ENCODE measurements at places on chromosomes 2 and 18.

DNA sequence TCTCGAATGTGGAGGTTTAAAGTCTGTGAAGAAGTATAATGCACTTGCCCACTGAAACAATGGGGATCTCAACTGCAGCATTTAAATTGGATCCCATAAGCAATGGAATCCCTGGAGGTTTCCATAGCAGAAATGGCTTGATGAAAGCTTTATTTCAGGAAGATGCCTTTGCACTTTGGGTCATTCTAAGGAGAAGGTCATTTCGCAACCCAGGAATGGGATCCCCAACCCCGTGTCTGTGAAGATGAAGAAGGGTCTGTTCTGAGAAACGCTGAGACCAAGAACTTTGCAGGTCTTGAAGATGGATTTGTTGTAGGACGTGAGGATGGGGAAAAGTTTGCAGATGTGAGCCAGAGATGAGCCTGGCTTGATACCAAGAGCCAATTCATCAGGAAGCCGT is 1.8 kb upstream of the KCNG3 start:
- DNase-seq: no peak

GRCh38 chr18:53790786-53791185 is 433.7 kb downstream of the MBD2 start:
- DNase-seq: no peak

GRCh38 chr2:207662203-207662602 is 37.0 kb upstream of the METTL21A start:
- DNase-seq: peak; percentile 28

GRCh38 chr2:23286758-23287704 is 97.9 kb upstream of the KLHL29 start:
- no peak for DNase-seq

- no peak for DNase-seq
Observed at GRCh38 chr18:75297731-75298130, 87.1 kb downstream of the TSHZ1 start.

GRCh38 chr2:217017456-217018252 is 157.8 kb upstream of the TNP1 start:
- DNase-seq: no peak

- DNase-seq: no peak
Observed at GRCh38 chr18:27185025-27185763, at the start of gene CHST9. Gene CHST9 (minus strand): TSS chr18:27185308. CDS start chr18:27142809, 42,499 bp downstream.

GRCh38 chr2:73983322-73984202 is 1.1 kb upstream of the TET3 start:
- peak; percentile 52 for DNase-seq

- DNase-seq: no peak
Observed at GRCh38 chr2:19352946-19353720, 5.3 kb downstream of the OSR1 start.

DNA sequence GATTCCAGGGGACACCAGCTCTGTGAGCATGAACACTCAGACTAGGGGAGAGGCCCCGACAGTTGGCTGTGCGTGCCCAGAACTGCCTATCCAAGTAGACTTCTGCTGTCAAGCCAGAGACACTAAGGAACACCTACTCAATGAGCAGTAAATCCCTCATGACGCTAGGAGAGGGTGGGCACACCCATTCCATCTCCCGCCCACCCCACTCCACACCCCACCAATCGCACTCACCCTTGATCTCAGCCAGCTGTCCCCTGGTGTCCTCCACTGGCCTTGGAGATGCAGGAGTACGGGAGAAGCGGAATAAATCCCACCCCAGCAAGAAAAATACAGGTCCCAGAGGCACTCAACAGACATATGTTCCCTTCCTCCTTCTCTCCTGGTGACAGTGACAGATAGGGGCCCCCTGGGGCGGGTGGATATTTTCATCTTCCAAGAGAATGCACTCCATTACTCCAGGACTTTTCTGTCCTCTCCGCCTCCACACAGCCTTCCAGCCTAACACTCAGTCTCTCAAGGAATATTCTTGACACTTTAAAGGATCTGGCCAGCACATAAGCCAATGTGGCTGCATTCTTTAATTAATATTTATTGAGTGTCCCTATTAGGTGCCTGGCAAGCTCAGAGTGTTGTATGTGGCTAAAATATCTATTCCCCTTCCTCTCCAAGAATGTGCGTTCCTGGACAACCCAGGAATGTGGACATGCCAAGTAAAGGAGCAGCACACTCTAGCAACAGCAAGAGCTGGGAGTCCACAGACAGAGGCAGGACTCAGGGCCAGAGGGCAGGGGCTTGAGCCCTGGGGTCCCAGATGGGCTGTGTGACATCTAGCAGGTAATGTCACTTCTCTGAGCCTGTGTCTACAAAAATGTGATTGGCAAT is 13.1 kb upstream of the SMAD7 start:
- DNase-seq: no peak

GRCh38 chr2:126389446-126389845 is 266.5 kb upstream of the GYPC start:
- DNase-seq: no peak

- DNase-seq: no peak
Observed at GRCh38 chr2:176763851-176764404, 448.7 kb upstream of the HNRNPA3 start.

DNA sequence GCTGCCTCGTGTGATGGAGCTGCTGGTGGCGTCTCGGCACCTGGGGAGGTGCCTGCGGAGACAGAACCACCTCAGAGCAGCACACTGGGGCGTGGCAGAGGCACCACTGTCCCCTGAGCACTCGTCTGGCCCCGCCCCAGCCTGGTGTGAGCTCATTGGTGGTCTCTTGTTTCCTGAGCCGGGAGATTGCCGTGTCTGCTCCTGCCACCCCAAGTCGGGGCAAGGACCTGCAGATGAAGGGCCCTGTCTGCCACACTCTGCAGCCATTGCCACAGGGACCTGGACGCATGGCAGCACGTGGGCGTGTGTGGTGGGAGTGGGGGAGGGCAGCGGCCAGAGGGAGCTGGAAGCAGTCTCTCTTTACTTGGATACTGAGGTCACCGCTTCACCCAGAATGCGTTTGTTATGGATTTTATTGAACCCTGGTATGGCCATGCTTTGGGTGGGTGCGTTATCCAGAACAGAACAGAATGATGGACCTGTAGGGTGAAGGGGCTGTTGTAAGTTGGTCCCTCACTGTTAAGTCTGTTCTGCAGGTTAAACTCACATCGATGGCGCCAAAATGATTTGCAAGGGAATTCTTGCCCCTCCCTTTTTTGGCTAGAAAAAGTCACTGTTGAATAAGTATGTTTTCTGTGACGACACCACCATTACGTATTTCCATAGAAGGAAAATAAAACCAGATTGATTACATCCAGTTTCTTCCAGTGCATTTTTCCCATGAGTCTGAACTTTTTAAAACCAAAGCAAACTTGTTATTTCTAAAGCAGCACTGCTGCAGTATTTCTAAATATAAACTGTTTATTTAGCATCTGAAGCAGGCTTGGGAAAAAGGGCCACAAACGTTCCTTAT is 92.0 kb downstream of the USP40 start:
- DNase-seq: no peak

- no peak for DNase-seq
Observed at GRCh38 chr18:1658908-1659566, 754.4 kb downstream of the ADCYAP1 start.

DNA sequence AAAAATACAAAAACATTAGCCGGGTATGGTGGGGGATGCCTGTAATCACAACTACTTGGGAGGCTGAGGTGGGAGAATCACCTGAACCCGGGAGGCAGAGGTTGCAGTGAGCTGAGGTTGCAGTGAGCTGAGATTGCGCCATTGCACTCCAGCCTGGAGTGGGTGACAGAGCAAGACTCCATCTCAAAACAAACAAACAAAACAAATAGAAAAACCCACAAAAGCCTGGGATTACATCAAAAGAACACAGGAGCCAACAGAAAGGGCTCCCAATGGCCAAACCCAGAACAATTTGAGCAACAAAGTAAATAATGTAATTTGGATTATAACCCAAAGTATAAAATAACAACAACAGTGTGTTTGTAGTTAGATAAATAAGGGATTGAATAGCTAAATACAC is 159.8 kb downstream of the UXS1 start:
- DNase-seq: no peak

- DNase-seq: no peak
Observed at GRCh38 chr2:54360055-54360792, 95.9 kb upstream of the SPTBN1 start.

DNA sequence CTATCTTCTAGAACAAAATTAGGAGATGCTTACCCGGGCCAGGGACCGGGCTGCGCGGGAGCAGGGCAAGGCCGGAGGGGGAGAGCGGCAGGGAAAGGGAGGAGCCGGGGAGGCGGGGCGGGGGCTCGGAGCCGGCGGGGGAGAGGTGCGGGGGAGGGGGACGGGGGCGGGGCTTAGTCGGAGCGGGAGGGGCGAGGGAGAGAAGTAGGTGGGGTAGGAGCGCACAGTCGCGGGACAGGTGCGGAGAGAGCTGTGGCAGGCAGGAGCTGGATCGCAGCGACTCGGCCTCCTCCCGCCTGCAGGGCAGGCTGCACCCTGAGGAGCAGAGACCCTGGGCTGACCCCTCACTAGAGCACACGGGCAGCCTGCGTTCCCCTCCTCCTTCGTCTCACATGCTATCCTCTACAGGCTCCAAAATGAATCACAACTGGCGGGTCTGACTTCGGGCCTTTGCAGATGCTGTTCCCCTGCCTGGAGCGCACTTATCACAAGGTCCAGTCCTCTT is 290.3 kb downstream of the CELF4 start:
- DNase-seq: no peak

DNA sequence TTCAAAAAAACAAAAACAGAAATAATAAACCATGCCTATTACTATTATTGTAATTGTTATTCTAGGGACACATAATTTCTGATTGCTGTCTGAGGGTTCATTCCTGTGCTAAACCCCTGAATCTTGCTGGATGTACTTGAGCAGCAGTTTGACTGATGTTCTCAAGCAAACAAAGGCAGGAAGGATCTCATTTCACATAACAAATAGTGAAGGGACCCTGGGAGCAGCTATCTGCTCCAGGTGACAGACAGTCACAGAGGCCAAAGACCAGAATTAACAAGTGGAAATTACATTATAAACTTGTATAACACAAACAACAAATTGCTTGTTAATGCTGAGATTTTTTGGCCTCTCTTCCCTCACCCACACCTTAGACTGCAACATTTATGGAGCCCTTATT is 284.2 kb downstream of the THSD7B start:
- no peak for DNase-seq

DNA sequence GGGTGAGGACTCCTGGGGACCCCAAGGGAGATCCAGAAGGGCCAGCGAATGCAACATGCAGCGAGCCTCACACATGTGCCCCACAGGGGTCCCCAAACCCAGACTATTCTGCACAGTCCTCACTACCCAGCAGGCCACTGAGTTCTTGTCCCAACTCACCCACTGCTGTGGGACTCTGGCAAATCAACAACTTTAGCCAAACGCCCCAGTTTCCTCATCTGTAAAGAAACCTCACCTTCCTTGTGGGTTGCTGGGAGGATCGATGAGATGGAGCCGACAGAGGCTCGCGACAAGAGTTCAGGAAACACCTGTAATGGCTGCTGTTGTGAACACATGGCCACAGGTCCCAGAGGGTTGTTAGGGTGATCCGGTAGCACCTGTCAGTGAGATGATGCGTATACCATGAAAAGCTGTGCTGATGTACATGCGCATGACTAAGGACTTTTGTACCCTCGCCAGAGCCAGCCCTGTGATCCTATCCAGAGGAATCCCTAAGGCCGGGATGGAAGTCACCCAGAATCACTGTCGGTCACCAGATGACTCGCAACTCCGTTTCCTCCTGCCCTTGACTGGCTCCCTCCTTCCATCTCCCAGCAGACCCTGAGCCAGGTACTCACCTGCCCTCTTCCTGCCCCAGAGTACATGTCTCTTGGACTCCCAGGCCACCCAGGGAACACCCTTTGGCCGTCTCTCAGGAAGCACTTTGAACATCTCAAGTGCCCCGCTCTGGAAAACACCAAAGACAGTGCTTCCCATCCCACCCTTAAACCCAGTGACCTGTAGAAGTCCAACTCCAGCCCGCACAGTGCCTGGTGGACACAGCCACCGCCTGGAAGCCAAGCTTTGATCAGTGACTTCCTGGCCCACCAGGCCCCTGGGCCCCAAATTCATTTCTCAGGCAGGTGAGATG is 103.3 kb upstream of the ID2 start:
- no peak for DNase-seq

DNA sequence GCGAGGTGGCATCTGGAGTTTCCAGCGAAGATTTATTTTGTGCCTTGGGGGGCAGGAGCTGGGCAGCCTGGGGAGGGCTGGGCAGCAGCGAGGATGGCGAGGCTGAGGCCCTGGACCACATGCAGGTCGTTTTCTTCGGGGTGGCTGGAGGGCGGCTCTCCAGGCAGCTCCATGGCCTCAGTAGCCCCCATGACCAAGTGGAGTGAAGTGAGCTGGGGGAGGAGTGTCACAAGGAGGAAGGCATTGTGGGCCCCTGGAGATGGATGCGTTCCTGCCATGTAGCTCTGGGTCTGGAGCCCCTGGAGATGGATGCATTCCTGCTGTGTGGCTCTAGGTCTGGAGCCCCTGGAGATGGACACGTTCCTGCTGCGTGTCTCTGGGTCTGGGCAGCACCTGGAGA is 40.4 kb downstream of the SH3BP4 start:
- no peak for DNase-seq

GRCh38 chr2:28202719-28203118 is 189.9 kb upstream of the FOSL2 start:
- no peak for DNase-seq

- DNase-seq: no peak
Observed at GRCh38 chr18:36663312-36663711, 165.5 kb downstream of the TPGS2 start.

DNA sequence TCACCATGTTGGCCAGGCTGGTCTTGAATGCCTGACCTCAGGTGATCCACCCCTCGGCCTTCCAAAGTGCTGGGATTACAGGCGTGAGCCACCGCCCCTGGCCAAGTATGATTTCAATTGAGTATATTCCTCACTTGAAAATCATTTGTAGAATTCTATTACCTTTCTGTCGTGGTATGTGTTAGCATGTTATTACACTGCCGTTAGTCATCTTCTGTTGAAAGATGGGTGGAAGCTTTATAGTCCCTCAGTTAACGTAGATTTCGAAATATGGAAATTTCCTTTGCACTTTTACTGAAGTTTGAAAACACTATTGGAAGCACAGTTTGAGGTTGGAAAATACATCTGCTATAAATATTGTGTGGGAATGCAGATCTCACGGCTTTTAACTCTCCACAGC is 14.7 kb downstream of the NIFK start:
- DNase-seq: peak; percentile 23

DNA sequence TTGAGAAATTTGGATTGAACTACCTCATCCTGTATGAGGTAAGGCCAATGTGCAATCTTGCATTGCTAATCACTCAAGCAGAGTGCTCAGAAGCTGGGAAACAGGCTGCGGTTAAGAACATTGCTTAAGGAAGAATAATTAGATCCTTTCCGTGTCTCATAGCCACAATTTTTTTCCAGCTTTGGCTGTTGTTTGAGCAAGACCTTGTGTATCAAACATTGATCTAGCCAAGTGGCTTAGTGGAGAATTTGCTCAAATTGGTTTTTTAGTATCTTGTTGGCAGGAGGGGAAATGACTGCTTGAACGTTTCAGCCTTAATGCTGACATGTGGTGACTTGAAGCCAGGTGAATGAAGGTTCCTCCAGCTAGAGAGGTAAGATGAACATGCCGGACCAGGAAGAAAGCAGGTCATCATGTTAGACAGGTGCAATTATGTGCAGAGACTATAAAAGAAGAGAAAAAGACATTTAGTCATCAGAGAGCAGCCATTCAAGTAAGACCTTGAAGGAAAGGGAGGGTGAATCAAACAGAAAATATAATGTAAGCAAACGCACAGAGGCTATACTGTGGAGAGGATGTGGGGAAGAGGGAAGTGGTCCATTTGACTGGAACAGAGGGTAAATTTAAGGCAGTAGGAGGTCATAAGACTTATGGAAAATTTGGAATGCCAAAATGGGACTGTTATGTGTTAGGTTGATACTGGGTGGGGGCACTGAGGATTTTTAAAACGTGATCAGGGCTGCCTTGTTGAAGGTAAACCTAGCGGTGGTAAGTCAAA is 98.9 kb upstream of the CYP1B1 start:
- no peak for DNase-seq

All from activated naive CD4-positive, alpha-beta T cell treated with anti-CD3 and anti-CD28 coated beads for 36 hours (primary cell).